ENCODE measurements at places on chromosomes 1 and 21.

GRCh38 chr1:26704629-26705028, 8.8 kb downstream of the ARID1A start:
- DNase-seq: no peak

- DNase-seq: no peak
These were observed 29.8 kb upstream of the PADI2 start for GRCh38 chr1:17148950-17149608.

- DNase-seq: peak; percentile 87
These were observed 139.7 kb downstream of the TSEN15 start for GRCh38 chr1:184191181-184191621.

- no peak for DNase-seq
These were observed 65.6 kb downstream of the PRKCZ start for GRCh38 chr1:2115702-2116341.

GRCh38 chr1:94989911-94990473, 63.1 kb upstream of the CNN3 start:
- no peak for DNase-seq

- DNase-seq: no peak
These were observed 35.0 kb upstream of the RD3 start for GRCh38 chr1:211527006-211527405.

DNA sequence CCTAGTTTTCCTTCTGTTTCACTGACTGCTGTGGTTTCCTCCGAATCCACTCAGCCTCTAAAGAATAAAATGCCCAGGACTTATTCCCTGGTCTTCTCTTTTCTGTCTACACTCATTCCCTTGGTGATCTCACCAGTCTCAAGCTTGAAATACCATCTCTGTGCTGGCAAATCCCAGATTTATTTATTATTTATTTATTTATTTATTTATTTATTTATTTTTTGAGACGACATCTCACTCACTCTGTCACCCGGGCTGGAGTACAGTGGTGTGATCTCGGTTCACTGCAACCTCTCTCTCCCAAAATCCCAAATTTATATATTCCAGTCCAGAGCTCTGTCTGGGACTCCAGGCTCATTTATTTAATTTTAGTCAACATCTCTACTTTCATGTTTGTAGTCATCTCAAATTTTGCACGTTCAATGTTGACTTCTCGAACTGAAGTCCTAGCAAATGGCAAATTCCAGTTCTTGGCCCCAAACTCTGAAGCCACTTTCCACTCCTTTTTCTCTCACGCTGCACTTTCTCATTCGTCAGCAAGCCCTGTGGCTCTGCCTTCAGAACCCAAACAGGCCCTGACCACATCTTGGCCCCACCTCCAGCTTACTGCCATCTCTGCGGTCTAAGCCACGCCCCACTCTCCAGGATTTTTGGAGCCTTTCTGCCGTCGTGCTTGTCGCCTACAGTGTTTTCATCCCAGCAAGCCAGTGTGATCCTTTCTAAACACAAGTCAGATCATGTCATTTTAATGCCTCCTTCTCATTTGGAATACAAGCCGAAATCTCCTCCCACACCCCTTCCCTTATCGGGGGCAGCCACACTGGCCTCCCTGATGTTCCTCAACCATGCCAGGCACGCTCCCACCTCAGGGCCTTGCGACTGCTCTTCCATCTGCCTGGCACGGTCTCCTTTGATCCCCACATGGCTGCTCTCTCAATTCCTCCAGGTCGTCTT, 14.2 kb upstream of the TENT5B start:
- peak; percentile 75 for DNase-seq

GRCh38 chr1:90045853-90046563, 51.1 kb downstream of the ZNF326 start:
- DNase-seq: peak; percentile 6

DNA sequence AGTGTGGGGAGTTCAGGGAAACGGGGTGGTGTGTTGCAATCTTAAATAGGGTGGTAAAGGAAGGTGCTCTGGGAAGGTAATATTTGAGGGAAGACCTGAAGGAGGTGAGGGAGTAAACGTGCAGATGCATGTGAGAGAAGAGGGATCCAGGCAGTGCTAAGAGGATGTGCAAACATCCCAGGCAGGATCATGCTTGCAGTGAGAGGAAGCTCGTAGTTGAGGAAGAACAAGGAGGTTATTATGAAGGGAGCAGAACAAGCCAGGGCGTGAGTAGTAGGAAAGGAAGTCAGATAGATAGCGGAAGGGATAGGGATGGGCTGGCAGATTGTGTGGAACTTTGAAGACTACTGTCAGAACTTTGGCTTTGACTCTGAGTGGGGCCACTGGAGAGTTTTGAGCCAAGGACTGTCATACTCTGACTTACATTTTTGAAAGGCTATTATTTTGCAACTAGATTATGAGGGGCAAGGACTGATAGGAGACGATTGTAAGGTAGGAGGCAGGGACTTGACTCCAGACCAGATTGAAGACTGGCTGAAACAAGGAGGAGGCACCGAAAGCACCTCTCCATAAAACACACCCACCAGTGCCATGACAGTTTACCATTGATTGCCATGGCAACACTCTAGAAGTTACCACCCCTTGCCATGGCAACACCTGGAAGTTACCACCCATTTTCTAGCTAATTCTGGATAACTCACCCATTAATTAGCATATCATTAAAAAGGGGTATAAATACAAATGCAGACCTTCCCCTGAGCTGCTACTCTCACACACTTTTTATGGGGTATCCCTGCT, 67.0 kb downstream of the XCL2 start:
- DNase-seq: no peak

GRCh38 chr1:208202333-208202995, 41.7 kb downstream of the PLXNA2 start:
- no peak for DNase-seq

Data from LHCN-M2 (cell line).